Aorta (tissue), 5 donors: ENCODE measurements at places on chromosomes 12 and 14.

DNA sequence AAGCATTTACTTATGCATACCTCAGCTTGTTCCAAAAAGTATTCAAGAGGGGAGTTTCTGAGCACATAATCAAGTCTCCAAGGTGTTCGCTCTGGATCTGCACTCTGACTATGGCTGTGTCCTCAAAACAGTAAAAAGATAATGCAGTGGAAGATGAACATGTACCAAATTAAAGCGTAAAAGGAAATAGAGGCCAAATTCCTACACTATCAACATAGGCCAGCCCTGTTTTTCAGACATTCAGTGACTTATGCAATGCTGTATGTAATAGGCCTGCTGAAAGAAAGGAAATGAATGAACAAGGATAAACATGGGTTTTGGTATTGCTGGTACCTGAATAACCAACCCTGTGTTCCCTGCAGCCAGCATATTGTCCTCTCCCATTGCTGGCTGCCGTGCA, 115.7 kb downstream of the SAMD4A start:
- H3K4me3 ChIP-seq = no peak overlapping the region
- no peaks in the 10 kb centered on the region for H3K27me3 ChIP-seq
- no peaks in the 10 kb centered on the region for H3K36me3 ChIP-seq
- DNase-seq = no peak
- H3K27ac ChIP-seq = no peak overlapping the region

GRCh38 chr12:48796976-48797375, 8.1 kb upstream of the ADCY6 start:
- no peaks in the 10 kb centered on the region for H3K36me3 ChIP-seq
- no peaks in the 10 kb centered on the region for H3K4me1 ChIP-seq
- H3K27me3 ChIP-seq = no peaks in the 10 kb centered on the region
- H3K4me3 ChIP-seq = no peak overlapping the region

DNA sequence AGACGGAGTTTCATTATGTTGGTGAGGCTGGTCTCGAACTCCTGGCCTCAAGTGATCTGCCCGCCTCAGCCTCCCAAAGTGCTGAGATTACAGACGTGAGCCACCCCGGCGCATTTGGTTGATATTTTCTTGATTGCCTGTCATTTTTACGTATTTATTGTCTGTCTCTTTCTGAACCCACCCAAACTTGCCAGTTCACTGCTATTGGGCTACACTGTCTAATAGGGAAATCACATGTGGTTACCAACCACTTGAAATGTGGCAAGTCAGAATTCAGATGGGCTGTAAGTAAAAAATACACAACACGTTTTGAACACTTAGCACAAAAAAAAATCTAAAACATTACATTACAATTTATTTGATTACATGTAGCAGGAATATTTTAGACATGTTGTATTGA, 2.1 kb downstream of the WSB2 start:
- H3K27ac ChIP-seq = peak overlapping the region; percentile 24
- H3K36me3 ChIP-seq = no peaks in the 10 kb centered on the region
- no peak overlapping the region for H3K4me3 ChIP-seq
- no peaks in the 10 kb centered on the region for H3K27me3 ChIP-seq

GRCh38 chr12:62123721-62124203, 136.4 kb upstream of the USP15 start:
- DNase-seq = peak; percentile 44
- H3K4me3 ChIP-seq = no peak overlapping the region
- H3K36me3 ChIP-seq = no peaks in the 10 kb centered on the region
- no peaks in the 10 kb centered on the region for H3K27me3 ChIP-seq

DNA sequence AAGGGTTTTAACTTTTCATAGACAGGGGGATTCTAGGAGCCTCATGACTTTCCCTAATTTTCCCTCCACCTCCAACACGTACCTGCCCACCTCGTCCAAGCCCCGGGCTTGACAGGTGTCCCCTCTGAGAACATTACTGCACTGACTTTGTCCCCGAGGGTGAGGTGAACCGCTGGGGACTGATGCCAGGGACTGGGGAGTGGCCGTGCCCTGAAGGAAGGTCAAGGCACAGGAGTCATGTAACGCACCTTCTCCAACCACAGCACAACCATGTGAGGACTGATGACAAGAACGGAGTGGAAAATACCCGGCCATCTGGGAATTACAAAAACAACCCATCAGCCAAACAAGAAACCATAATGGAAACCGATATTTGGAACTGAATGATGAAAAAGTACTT, 214.7 kb upstream of the C14orf180 start:
- no peak overlapping the region for H3K4me3 ChIP-seq
- H3K27me3 ChIP-seq = no peaks in the 10 kb centered on the region
- no peaks in the 10 kb centered on the region for H3K36me3 ChIP-seq
- no peaks in the 10 kb centered on the region for H3K4me1 ChIP-seq

- no peak for DNase-seq
- no peaks in the 10 kb centered on the region for H3K36me3 ChIP-seq
- no peaks in the 10 kb centered on the region for H3K27me3 ChIP-seq
- no peak overlapping the region for H3K4me3 ChIP-seq
Observed at GRCh38 chr14:21923820-21924219, 250.2 kb upstream of the OR4E1 start.

- H3K4me1 ChIP-seq = no peaks in the 10 kb centered on the region
- H3K27me3 ChIP-seq = no peaks in the 10 kb centered on the region
- no peak within 1 kb of the TSS for H3K27ac ChIP-seq
Observed at GRCh38 chr14:47675466-47676314, at the start of gene MDGA2. Gene MDGA2, minus strand, starts transcription at chr14:47675605.

DNA sequence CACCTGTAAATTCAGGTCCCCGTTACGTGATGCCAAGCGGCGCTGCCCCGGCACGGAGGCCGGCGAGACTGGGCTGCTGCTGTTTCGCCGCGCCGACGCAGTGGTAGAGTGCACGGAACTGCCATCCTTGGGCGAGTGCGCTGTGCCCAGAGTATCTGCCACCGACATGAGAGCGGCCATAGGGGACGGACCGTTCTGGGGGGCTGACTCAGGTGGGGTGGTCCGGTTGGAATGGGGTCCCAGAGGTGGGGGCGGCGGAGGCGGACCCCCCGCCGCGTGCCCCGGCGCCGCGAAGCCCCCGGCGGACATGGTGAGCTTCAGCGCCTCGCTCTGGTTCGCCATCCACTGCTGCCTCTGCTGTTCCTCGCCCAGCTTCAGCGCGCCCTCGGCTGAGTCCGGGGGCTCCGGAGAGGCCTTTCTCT, 2.8 kb downstream of the IRF2BPL start:
- H3K4me3 ChIP-seq = peak overlapping the region; percentile 77
- no peaks in the 10 kb centered on the region for H3K27me3 ChIP-seq
- H3K27ac ChIP-seq = peak overlapping the region; percentile 100
- DNase-seq = no peak
- no peaks in the 10 kb centered on the region for H3K36me3 ChIP-seq
